ENCODE measurements at places on chromosomes 3 and 15. TPM values are rescaled to one million over a fixed set of nuclear protein-coding genes. Genes with fewer than 3 reads are reported as not detected.

GOLGA8G gene
- not detected for total RNA-seq

SH2D7 gene
- total RNA-seq, result 1.9 TPM

DNA sequence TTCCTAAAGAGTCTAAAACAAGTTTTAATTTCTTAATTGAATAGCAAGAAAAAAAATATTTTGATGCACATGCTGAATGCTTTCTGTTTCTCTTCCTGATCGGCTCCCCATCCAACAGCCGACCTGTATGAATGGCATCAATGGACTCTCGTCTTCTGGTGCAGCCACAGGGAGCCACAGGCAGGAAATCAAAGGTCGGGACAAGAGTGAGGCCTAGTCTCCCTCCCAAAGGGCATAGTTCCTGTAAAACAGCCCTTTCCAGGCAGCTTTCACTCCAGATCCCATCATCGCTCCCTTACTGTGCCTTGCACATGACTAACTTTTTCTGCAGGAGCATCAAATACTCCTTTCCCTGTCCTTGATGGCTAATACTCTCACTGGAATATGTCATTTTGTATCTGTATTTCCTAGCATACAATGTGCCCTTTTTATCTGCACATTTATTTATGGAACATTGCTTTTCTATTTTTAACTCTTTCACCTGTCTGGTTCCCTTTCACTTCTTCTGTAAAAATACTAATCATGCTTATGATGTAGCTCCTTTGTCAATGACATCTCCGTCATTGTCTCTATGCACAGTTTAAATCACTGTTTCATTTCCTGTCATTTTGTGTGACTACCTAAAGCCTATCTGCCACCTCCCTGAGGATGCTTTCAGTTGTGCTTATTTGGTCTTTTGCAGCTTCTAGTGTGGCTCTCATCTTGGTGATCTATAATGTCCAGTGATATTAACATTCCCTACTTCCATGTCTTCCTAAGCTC is 326.2 kb downstream of the CTNNB1 start:
- no peak for DNase-seq

DNA sequence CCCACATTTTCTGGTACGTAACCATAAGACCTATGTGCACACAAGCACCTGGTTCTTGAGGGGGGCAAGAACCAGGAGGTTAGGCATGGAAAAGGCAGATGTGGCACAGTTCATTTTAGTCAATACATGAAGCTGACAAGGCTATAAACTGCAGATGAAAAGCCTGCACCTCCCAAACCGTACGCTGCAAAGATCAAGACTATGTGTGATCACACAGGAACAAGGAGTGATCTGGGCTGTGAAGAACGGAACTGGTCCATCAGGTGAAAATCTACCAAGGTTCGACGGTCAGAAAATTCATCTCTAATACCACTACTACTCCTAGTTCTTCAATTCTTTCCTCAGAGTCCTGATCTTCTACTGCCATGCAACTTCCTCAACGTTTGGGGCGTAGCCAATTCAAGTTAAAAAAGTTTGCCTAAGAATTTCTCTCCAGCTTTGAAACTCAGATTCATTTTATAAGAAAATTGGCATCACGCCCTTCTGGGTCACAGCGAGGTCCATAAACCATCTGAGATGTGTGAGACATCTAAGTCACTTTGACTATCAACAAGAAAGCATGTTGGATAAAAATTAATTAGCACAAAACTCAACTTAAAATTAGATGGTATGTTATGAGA is 41.9 kb downstream of the PLD1 start:
- DNase-seq, result no peak

DNA sequence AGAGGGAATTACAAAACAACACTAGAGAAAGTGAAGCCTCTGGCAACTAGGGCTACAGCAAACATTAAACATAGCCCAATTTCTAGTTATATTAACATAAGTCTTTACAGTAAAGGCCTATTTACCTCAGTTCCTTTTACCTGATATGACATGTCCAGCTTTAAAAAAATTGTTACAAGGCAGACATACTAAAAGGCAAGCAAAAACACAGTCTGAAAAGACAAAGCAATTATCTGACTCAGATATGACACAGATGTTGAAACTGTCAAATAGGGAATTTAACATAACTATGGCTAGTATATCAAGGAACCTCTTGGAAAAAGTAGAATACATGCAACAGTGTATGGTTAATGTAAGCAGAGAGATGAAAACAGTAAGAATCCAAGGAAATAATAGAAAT is 238.6 kb downstream of the RAP2B start:
- DNase-seq, result no peak

DNA sequence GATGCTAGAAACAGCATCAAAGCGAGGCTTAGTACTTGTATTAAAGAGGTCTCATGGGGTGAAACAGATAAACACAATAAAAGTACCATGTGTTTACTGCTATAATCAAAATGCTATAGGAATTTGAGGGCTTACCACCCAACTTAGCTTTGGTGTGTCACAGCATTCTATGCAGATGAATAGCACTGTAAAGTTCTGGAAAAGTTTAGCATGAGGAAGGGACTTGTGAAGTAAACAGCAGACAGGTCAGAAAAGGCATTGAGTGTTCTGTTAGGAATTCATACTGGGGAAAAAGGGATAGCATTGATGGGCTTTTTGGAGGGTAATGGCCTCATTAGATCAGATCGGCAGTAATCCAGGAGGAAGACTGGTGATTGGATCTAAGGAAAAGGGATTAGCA is 505.3 kb downstream of the NLGN1 start:
- no peak for DNase-seq

DNA sequence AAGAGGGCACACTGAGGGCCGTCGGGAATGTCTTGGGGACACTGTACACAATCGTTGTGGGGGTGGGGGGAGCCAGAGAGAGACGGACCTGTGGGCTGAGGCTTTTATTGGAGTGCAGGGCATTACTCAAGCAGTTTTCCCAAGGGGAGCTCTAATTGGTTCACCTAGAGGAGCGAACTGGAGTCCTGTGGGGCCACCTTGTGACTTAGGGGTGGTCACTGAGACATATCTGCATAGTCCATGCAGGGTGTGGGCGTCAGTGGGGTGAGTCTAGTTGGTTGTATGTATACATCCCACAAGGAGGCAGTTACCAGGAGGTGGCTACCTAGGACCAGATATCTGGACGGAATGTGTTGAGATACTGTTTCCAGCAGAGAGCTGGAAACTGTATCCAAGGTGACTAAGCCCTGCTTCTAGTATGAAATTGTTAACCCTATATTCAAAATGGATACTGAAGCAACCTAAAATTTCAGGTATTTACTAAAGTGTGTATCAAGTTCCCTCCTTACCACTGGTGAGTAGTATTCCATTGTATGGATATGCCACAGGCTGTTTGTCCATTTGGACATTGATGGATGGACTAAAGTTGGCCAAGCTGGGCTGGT is 2.6 kb upstream of the PIGZ start:
- DNase-seq, result no peak

- no peak for DNase-seq
These were observed 1.3 kb downstream of the FEM1B start for GRCh38 chr15:68278595-68279405.

DNA sequence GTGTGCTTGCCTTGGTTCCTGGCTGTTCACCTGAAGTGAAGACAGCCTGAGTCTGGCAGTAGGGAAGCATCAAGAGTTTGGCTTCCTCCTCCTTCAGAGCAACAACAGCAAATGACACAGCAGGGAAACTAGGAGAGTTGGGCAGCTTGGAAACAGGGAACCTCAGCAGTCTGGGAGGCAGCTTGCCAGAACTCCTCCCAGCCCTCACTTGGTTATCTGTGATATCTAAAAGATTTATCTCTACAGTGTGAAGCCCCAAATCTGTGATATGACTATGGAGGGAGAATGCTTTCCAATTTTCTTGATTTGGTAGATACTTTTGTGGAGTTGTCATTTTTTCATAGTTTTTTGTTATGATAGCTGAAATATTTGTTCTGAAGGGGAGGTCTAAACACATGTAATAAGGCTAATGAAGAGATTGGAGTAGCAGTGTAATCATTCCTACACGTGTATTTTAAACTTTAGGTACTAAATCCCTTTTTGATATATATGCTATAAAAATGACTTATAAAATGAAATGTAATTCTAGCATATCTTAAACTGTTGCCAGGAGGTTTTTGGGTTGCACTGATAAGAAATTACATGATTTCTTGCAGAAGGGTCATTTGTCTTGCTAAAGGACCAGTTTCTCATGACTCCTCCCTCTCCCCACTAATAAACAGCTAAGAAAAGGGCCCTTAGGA is 20.8 kb downstream of the UBE2E1 start:
- DNase-seq, result peak; percentile 26

DNA sequence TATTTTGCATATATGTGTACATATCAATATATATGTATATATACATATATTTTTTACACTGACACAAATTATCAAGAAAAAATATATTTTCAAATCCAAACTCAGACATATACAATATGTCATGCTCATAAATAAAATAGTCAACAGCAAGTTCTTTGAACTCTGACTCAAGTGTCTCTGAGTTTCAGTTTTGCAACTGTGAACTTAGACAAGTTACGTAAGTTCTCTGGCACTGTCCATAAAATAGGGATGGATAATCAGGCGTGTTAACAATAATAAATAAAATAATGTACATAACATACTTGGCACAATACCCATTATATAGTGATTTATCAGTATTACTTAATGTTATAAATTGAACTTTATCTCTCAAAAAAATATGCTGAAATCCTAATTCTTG is 12.1 kb upstream of the XRN1 start:
- DNase-seq, result no peak

Data from mucosa of descending colon (tissue), 3 donors.